Left hindlimb (tissue), 1 donor: ENCODE measurements at places on chromosomes 1 and 21.

GRCh38 chr21:42374864-42375499 is 8.6 kb upstream of the TFF1 start:
- DNase-seq = no peak

DNA sequence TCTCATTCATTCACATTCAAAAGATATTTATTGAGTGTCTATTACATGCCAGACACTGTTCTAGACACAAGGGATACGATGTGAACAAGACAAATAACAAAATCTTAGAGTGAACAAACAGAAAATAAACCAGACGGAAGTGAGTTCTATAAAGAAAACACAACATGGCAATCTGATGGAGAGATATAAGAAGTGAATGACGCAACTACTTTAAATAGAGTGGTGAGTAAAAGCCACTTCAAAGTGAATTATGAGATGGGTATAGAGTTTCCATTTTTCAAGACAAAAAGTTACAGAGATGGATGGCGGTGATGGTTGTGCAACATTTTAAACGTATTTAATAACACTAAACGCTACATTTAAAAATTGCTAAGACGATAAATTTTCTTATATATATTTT is 75.4 kb downstream of the CEP170 start:
- DNase-seq = no peak

DNA sequence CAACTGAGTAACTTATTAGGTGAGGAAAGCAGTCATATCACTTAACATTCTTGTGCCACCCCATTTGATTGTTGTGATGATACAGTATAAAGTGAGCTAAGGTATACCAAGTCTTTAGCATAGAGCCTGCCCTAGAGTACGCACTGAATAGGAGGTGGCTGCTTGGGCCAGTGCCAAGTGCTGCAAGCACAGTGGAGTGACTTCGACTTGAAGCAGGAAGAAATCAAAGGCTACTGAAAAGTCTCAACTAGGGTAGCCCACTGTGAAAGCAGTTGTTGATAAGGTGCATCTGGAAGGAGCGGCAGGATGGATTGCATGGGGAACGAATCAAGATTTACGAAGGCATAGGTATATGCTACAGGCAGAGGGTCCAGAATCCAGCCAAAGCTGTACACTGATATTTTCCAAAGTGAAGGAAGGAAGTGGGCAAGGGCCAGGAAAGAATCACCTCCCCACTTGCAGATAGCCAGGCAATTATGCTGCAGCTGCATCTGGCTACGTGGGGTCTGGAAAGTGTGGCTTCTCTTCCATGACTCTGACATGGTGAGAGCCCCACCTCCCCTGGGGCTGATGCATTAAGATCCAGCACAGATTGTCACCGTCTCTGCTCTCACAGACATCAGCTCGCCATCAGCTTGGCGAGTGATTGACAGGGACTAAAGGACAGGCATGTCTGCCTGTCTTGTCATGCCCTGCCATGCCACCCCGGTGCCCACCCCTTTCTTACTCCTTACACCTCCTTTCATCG is 287.0 kb upstream of the PLXNA2 start:
- DNase-seq = no peak

GRCh38 chr1:7485086-7485780 is 285.9 kb upstream of the VAMP3 start:
- no peak for DNase-seq

GRCh38 chr1:117118137-117118536 is 3.4 kb downstream of the TRIM45 start:
- no peak for DNase-seq

- DNase-seq = no peak
These were observed 249.8 kb downstream of the SETD4 start for GRCh38 chr21:35810431-35810970.

- DNase-seq = no peak
These were observed 14.4 kb downstream of the PLOD1 start for GRCh38 chr1:11948822-11949458.

- no peak for DNase-seq
These were observed 37.0 kb downstream of the KCNJ15 start for GRCh38 chr21:38293765-38294164.

GRCh38 chr1:38190983-38191382 is 144.4 kb upstream of the POU3F1 start:
- no peak for DNase-seq

DNA sequence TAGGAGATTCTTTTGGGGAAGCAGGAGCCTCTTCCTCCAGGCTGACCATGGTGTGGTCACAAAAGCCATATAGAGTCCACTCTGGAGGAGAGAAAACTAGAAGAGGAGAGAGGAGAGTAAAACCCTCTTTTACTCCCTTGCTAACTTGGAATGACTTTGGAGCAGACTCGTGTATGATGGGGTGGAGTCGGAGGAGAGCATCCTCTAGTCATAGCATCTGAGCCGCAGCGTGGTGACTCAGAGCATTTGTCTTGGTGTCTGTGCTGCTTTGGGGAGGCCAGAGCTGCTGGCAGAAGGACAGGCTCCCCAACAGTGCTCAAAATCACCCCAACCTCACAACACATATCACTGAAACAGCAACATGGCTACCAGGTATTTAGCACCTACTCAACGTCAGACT is 11.1 kb downstream of the HTR6 start:
- no peak for DNase-seq

- DNase-seq = no peak
These were observed 105.5 kb upstream of the CACYBP start for GRCh38 chr1:174894117-174894762.

DNA sequence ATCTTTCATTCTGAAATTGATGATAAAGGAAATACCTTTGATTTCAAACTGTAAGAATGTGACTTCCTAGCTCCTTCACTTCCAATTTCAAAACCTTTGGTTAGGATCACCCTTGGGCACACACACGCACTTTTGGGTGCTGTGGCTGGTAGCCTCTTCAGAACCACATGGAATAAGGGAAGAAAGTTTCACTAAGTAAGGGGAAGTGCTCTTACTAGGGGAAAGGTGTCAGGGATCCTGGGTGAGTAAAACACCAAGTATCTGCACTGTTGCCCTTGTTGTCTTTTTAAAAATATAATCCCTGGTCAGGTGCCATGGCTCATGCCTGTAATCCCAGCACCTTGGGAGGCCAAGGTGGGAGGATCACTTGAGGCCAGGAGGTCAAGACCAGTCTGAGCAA is 132.4 kb downstream of the SDCCAG8 start:
- DNase-seq = no peak

- no peak for DNase-seq
These were observed 160.6 kb downstream of the HMCN1 start for GRCh38 chr1:185894791-185895190.

GRCh38 chr1:39996396-39997004 is 41.6 kb downstream of the MFSD2A start:
- no peak for DNase-seq

- no peak for DNase-seq
These were observed 2133.0 kb downstream of the NCAM2 start for GRCh38 chr21:23131177-23131576.

DNA sequence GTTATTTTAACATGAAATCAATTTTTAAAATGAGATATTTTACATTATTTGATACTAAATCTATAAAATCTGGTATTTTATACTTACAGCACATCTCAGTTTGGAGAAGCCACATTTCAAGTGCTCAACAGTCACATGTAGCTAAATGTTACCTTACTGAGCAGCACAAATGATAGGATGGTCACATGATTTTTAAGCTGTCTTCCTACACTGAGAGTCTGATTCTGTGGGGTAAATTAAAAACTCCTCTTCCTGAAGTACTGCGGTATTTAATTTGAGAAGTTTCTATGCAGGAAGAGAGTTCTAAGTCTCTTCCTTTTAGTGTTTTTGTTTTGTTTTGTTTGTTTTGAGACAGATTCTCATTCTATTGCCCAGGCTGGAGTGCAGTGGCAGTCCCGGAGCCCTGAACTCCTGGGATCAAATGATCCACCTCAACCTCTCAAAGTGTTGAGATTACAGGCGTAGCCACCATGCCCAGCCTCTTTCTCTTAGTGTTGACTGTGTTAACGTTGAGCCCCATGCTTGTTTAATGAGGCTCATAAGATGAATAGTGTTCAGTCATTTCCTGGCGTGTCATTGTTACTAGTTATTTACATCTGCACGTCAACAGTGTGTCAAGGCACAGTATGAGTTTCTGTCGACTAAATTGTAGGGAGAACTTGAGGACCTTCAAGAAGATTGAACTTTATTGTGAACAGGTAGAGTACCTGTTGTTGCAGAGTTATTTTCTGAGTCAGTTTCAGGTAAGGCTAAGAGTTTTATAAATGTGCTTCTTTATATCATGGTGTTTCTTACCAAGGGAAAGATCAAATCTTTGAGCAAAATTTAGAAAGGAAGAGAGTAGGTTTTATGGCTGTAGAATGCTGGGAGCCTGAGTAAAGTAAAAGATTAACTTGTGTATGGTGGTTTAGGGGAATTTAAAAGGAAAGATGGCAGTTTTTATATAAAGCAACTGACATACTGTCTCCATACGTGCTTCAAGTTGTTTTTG is 3.3 kb downstream of the CNST start:
- DNase-seq = no peak

GRCh38 chr1:193626695-193627094 is 440.3 kb upstream of the B3GALT2 start:
- no peak for DNase-seq

GRCh38 chr1:116777831-116778830 is 23.9 kb downstream of the CD2 start:
- DNase-seq = no peak

DNA sequence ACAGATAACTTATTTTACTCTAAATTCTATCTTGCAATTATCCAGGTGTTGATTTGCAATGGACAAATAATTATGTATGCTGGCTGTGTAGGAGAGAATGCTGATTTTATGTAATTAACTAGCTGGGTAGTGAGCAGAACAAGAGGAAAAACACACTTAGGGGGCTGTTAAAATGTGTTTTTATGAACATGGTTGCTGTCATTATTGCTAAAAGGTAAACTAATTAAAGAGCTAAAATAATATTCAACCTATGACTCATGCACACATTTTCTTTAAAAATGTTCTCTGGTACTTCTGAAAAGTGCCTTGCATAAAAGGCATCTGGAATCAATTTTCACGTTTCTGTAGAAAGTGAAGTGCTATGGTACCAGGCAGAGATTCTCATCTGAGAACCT is 192.8 kb upstream of the C8B start:
- no peak for DNase-seq

- no peak for DNase-seq
These were observed 6.6 kb downstream of the EIF3I start for GRCh38 chr1:32228771-32229170.

DNA sequence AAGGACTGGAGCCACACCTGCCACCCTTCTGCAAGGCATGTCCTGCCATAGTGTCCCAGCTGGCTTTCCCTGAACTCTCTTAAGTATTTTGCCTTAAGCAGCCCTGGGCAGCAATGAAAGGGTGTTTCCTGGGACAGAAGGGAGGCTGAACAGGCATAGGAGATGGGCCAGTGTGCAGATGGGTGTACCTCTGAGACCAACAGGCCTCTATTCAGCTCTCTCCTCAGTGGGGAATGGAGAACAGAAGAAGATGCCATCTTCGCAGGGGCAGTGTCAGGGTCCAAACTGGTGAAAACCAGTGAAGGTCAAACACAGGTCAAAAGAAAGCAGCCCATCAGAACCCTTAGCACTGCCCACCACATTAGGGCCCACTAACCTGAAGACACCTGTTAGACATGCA is 53.2 kb downstream of the FAM78B start:
- no peak for DNase-seq

GRCh38 chr1:94926915-94927404 is at the start of gene CNN3:
TSS of gene CNN3 (minus strand) at chr1:94927110. CDS start at chr1:94926894, 216 bp downstream.
- DNase-seq = peak; percentile 95

DNA sequence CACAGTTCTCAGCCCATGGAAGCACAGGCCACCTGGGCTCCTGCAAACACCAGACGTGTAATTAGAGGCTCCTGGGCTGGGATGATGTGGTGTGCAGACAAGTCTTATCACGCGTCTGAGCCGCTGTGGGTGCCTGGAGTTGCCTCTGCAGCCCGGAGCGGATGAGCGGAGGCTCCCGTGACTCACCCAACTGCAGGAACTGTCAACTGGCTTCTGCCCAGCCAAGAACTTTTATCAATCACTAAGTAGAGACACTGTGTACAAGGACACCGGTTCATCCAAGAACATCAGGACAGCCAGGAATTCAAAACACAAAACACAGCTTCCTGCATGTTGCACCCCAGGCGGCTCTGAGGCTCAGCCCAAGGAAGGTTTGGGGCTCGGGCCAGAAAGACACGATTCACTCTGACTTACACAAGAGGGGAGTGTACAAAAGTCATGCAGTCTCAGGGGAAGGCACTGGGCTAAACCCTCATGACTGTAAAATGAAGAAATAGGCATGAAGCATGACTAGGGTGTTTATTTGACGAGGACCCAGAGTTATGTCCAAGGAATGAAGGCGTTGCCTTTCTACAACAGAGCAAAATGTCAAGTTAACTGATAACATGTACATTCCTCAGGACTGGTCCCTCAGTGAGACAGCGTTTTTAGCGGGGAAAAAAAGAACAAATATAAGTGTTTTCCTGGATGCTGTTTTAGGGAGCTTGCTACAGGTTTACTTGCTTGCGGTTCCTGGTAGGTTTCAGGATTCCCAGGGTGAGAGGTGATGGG is 21.1 kb downstream of the ERRFI1 start:
- peak; percentile 47 for DNase-seq

- no peak for DNase-seq
These were observed 170.4 kb downstream of the LIPI start for GRCh38 chr21:14040386-14040785.

DNA sequence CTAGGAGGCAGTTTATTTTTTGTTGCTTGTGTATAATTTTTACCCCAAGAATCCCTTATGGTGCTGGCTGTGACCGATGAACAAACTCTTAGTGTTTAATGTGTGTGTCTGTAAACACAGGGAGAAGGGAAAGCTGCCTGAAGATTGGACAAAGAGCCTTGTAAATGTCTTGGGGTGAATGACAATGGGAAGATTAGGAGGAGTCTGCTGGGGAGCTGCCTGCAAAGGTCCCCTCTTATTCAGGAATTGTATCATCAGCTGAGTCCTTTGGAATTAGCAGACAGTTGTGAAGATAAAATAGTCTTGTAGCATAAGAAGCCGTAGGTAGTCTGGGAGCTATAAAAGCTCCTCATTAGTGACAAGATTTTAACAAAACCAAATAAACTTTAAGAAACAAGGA is 88.4 kb downstream of the RUNX1 start:
- no peak for DNase-seq

GRCh38 chr1:205760606-205761005 is 10.6 kb upstream of the NUCKS1 start:
- DNase-seq = no peak

- no peak for DNase-seq
These were observed 4.4 kb downstream of the C8B start for GRCh38 chr1:56961426-56961825.
